HEK293T (cell line): ENCODE measurements at places on chromosomes 7 and 10.

DNA sequence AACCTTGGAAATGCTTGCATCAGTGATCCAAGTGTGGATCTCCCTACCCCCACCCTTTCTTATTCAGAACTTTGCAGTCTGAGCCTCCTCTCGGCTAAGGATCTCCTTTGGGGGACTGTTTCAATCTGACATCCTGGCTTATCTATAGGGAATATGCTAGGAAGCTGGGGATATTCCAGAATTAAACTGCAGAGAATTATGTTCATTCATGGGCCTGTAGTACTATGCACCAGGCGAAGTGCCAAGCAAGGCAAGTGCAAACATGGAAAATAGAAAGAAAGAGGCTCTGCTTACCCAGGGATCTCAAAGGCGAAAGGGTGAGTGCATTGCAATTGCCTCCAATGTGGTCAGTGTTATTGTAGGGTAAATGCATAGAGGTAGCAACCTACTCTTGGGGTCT lies 96.5 kb downstream of the CACNB2 start:
- no peak for DNase-seq

- no peak for DNase-seq
Observed at GRCh38 chr7:104160375-104160774, 47.4 kb downstream of the ORC5 start.

GRCh38 chr10:4749271-4749574 lies 76.8 kb upstream of the AKR1E2 start:
- DNase-seq: no peak

- no peak for DNase-seq
Observed at GRCh38 chr10:1654247-1654646, 83.1 kb downstream of the ADARB2 start.

GRCh38 chr7:122305475-122306319 lies 1.1 kb upstream of the FEZF1 start:
- peak; percentile 51 for DNase-seq

GRCh38 chr10:12717981-12718707 lies 283.4 kb downstream of the CCDC3 start:
- no peak for DNase-seq

DNA sequence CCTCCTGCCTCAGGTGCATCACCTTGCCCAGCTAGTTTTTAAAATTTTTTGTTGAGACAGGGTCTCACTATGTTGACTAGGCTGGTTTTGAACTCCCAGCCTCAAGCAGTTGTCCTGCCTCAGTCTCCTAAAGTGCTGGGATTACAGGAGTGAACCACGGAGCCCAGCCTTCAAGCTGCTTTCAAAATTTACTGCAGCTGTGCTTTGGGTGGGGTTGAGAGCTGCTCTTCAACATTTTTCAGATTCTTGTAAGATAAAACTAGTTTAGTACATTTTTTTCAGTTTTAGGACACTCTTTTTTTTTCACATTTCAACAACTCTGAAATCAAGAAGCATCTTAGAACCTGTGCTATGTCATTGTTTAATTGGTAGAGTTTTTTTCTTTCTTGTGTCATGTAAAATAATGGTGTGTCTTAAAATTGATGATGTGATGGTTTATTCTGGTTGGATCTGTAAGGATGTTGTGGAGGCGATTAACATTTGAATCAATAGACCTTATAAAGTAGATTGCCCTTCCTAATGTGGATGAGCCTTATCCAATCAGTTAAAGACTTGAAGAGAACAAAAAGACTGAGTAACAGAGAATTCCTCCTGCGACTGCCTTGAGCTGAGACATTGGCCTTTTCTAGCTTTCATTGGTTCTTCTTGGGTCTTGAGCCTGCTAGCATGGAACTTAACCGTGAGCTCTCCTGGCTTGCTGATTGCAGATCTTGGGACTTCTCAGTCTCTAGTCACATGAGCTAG lies 13.5 kb downstream of the PLEKHA8 start:
- no peak for DNase-seq

DNA sequence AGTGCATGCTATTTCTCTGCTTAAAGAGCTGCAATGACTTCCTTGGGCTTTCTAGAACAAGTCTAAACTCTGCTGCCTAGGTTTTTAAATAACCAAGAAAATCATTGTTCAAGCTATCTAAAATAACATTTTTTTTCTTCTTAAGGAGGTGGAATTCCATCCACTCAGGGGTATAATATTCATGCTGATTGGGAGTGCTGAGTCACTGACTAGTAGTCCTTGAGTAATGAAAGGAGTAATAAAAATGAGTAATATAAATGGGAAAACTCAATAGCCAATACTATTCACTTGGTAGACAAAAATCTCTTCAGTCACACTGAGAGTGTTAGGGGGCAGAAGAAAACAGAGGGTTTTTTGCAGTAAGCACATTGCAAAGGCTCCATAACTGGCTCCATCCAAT lies 72.0 kb downstream of the GFRA1 start:
- DNase-seq: no peak

- DNase-seq: peak; percentile 79
Observed at GRCh38 chr7:102390697-102391484, 5.3 kb upstream of the PRKRIP1 start.

GRCh38 chr7:115678086-115678982 lies 352.2 kb downstream of the TFEC start:
- no peak for DNase-seq

DNA sequence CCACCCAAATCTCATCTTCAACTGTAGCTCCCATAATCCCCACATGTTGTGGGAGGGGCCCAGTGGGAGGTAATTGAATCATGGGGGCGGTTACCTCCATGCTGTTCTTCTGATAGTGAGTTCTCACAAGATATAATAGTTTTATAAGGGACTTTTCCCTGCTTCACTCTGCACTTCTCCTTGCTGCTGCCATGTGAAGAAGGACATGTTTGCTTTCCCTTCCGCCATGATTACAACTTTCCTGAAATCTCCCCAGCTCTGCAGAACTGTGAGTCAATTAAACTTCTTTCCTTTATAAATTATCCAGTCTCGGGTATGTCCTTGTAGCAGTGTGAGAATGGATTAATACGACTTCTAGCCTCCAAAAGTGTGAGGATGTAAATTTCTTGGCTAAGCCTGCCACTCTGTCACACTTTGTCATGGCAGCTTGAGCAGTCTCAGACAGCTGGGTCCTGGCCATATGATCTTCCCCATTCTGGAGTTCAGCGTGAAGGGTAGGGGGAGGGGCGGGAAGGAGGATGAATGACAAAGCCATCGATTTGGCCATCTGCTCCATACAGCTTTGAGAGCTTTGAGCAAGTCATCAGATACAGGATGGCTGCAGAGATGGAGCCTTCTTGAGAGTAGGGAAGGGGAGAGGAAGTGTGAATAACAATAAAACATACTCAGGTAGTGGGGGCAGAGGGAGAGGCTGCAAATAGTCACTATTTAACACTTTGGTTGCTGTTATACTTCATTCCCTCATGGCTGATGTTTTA lies 19.1 kb upstream of the INPP5F start:
- DNase-seq: no peak

DNA sequence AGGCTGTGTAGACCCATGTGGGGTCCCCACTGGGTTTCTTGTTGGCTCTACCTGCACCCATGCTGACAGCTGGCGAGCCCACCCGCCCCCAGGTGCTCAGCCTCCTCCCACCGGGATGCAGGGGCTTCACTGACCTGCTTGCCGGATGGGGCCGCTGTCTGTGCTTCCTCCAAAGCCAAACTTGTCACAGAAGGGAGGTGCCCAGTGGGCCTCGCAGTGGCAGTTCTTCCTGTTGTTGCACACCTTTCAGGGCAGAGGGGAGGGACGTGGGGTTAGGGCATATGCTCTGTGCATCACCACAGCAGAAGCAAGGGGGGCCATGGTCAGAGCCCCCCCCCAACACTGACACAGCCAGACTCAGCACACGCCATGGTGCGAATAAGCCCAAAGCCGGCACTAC lies 146.5 kb downstream of the FANK1 start:
- DNase-seq: no peak

DNA sequence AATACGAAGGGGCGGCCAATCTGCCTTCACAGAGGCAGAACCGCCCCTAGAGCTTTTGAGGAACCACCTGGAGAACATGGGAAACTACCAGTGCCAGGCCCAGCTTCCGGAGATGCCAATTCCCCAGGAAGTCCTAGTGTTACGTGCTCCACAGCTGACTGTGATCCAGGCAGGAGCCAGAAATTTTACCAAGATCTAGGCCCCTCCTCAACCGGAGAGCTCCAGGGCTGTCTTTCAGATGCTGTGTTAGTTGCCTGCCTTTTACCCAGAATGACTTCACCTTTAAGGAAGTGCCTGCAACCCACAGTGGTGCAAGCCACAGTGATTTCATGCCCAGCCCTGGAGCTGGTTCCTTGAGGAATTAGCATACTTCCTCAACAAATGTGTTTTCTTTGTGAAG lies 62.9 kb downstream of the ELMO1 start:
- DNase-seq: no peak

- no peak for DNase-seq
Observed at GRCh38 chr10:43965033-43965917, 316.6 kb upstream of the ZNF32 start.

- DNase-seq: no peak
Observed at GRCh38 chr7:16171928-16172327, 249.4 kb downstream of the CRPPA start.

GRCh38 chr10:98880971-98881370 lies 354.7 kb downstream of the HPSE2 start:
- no peak for DNase-seq

- DNase-seq: no peak
Observed at GRCh38 chr7:148287538-148287937, 303.0 kb upstream of the C7orf33 start.

DNA sequence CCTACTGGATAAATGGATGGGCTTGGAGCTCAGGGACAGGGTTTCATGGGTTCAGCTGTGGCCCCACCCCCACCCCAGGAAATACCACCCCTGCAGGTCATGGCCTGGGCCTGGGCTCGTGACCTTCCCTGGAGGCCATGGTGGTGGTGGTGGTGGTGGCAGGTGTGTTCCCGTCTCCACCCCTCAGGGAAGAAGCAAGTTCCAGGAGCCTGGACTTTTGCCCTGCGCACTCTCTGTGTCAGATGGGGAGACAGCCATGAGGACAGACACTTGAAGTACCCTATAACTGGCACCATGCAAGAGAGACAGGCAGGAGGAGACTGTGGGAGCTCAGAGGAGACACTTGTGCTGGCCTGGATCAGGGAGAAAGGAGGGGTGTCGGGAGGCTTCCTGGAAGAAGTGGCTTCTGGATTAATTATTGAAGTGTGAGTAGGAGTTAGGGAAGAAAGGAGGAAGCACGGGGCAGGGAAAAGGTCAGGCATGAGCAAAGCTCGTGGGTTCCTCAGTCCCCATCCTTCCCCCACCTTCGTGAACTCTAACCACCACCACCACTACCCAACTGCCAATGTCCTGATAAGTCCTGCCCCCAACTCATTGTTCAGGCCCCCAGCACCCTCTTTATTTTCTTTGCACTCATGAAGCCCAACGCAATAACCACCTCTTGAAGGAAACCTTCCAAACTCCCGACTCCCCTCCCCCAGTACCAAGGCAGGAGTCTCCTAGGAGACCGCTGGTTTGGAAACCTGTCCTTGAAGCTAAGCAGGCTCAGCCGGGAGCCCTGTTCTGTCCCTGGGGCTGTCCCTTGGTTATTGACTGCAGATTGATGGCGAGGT lies 8.9 kb downstream of the SH2B2 start:
- no peak for DNase-seq

- DNase-seq: no peak
Observed at GRCh38 chr7:90833443-90833842, 237.3 kb downstream of the CDK14 start.

DNA sequence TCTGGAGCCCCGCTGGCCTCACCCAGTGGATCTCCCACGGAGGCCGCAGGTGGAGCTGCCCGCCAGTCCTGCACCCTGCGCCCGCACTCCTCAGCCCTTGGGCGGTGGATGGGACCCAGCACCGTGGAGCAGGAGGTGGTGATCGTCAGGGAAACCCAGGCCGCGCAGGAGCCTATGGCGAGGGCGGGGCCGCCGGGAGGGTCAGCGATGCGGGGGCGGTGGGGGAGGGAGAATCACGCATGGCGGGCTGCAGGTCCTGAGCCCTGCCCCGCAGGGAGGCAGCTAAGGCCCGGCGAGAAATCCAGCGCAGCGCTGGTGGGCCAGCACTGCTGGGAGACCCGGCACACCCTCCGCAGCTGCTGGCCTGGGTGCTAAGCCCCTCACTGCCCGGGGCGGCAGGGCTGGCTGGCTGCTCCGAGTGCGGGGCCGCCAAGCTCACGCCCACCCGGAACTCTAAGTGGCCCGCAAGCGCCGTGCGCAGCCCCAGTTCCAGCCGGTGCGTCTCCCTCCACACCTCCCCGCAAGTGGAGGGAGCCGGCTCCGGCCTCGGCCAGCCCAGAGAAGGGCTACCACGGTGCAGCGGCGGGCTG lies 524.8 kb upstream of the TPK1 start:
- DNase-seq: no peak

DNA sequence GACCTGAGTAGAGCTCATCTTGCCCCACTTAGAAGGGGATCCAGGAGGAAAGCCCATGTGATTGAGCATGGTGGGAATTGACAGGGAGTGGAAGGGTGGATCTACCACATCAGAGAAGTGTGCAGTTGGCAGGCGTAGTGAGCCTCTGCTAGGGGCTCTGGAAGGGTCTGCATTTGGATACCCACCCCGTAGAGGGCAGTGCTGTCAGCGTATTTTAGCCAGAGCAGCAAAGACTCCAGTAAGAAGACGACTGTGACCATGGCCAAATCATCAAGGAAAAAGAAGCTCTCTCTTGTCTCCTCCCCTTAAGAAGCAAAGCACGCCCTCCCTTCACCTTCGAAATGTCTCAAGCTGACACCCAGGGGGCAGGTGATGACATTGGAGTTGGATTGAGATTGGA lies 68.8 kb upstream of the INHBA start:
- no peak for DNase-seq

- no peak for DNase-seq
Observed at GRCh38 chr7:99014113-99014985, 129.6 kb downstream of the SMURF1 start.

- no peak for DNase-seq
Observed at GRCh38 chr7:150377196-150377595, 1.9 kb upstream of the ZNF775 start.

DNA sequence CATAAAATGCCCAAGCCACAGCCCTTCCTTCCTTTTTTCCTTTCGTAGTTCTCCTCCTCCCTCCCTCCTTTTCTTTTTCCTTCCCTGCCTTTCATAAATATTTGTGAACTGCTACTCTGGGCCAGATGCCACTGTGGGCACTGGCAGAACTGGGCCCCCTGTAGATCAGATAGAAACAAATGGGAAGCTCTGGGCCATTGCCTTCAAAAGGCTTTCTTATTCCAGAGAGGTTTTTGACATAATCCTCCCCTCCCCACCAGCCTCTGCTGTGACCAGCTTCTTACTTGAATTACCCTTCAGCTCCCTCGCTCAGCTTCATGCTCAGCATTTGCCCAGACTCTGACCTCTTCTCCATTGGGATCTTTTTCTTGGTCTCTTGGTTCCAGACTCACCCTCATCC lies 886.8 kb downstream of the LRMDA start:
- no peak for DNase-seq
